ENCODE measurements at places on chromosomes 3 and 15. TPM values are rescaled to one million over a fixed set of nuclear protein-coding genes. Genes with fewer than 3 reads are reported as not detected.

The SHC4 gene
- 5.6 TPM for total RNA-seq

The ANKUB1 gene
- not detected for total RNA-seq

The CHDH gene
- total RNA-seq = under 0.01 TPM

The GOLGA8R gene
- total RNA-seq = 1.2 TPM

The FGF12 gene
- total RNA-seq = 0.09 TPM

The CD86 gene
- not detected for total RNA-seq

The ISLR gene
- total RNA-seq = 199 TPM

The LRRC2 gene
- 0.09 TPM for total RNA-seq

The AMT gene
- total RNA-seq = 1.4 TPM

The GOLGA6L10 gene
- total RNA-seq = 0.23 TPM

The APOD gene
- 33.1 TPM for total RNA-seq

The SOX14 gene
- not detected for total RNA-seq

The TARS3 gene
- total RNA-seq = 5.1 TPM

The MRPL3 gene
- total RNA-seq = 81.9 TPM

The GP5 gene
- under 0.01 TPM for total RNA-seq

The SERPINI2 gene
- not detected for total RNA-seq

The TNFSF10 gene
- total RNA-seq = not detected

The PRR20G gene
- total RNA-seq = not detected

The EPM2AIP1 gene
- 5.3 TPM for total RNA-seq

The RPP14 gene
- 6.5 TPM for total RNA-seq

The GHSR gene
- total RNA-seq = not detected
